ENCODE measurements at places on chromosomes 5 and 9. TPM values are rescaled to one million over a fixed set of nuclear protein-coding genes. Genes with fewer than 3 reads are reported as not detected.
A peak's percentile ranks its signal among the peaks of the same experiment; 100 is the strongest.

Gene HSD17B4
- 62.4 TPM for total RNA-seq

Gene HSPB3
- not detected for total RNA-seq

Gene ZCCHC9
- total RNA-seq = 33.6 TPM

Gene MSX2
- total RNA-seq = not detected

- no peaks in the 10 kb centered on the region for H3K36me3 ChIP-seq
- no peak overlapping the region for H3K4me3 ChIP-seq
- no peaks in the 10 kb centered on the region for H3K4me1 ChIP-seq
- DNase-seq = no peak
Observed at GRCh38 chr5:66239034-66239433, 94.9 kb downstream of the SREK1 start.

DNA sequence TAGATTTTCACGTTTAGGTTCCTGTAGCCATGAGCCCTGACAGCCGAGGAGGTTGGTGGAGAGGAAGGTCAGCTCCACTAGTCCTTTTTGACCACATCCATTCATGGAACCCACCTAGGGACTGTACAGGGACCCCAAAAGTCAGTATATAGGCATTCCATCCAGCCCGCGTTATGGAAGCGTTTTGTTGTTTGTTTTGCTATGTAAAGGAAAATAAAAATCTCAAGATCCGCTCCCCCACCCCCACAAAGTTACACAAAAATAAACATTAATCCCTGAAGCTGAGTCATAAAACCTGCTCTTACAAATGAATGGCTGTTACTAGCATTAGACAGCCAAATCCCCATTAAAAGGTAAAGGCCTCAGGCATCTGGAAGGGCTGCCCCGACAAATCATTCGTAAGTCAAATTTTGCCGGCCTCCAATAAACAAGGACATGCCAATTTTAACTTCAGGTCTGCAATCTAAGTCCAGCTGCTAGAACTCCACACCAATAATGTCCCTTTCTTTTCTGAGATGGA, 292.9 kb downstream of the MED10 start:
- no peaks in the 10 kb centered on the region for H3K36me3 ChIP-seq
- DNase-seq = no peak
- no peaks in the 10 kb centered on the region for H3K27me3 ChIP-seq
- H3K27ac ChIP-seq = no peak overlapping the region
- H3K4me3 ChIP-seq = no peak overlapping the region
- no peaks in the 10 kb centered on the region for H3K4me1 ChIP-seq

GRCh38 chr5:80071510-80072021, 36.4 kb downstream of the THBS4 start:
- H3K27me3 ChIP-seq = no peaks in the 10 kb centered on the region
- no peak overlapping the region for H3K27ac ChIP-seq
- no peak overlapping the region for H3K4me3 ChIP-seq
- peaks cover 18% of the 10 kb centered on the region for H3K4me1 ChIP-seq
- no peaks in the 10 kb centered on the region for H3K36me3 ChIP-seq
- no peak for DNase-seq

- H3K4me1 ChIP-seq = no peaks in the 10 kb centered on the region
- H3K27ac ChIP-seq = no peak overlapping the region
- H3K27me3 ChIP-seq = no peaks in the 10 kb centered on the region
- no peak overlapping the region for H3K4me3 ChIP-seq
- no peak for DNase-seq
Observed at GRCh38 chr5:97943036-97943435, 760.0 kb upstream of the RIOK2 start.

DNA sequence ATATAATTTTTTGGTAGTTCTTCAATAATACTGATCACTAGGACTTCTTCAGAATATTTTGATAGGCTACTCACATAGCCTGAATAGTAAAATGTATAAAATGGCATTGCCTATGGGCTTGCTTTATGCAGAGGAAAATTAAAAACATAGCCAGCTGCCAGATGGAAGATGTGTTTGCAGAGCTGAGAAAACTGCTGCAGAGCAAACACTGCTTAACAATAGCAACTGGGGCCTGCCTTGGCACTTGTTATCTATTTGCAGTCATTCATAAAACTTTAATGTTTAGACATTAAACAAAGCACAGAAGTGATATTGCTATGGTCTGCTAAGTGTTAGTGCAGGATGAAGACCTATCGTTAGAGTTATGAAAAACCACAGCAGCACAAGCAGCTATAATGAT, 151.5 kb upstream of the SMC2 start:
- H3K27me3 ChIP-seq = no peaks in the 10 kb centered on the region
- no peak overlapping the region for H3K4me3 ChIP-seq
- H3K27ac ChIP-seq = no peak overlapping the region
- DNase-seq = no peak
- no peaks in the 10 kb centered on the region for H3K36me3 ChIP-seq
- no peaks in the 10 kb centered on the region for H3K4me1 ChIP-seq

DNA sequence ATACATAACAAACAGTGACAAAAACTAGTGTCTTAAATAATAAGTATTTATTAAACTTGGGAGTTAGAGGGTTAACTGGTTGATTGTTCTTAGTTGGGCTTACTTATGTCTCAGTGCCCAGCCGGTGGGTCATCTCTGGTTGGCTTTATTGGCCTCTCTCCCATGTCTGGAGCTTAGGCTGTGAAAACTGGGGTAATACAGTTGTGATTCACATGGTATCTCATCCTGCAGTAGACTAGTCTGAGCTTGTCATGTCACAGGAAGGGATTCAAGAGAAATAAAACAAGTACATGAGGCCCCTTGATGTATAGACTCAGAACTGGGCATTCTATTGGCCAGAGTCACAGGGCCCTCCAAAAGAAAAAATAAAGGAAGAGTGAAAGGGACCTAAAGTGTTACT, 466.4 kb upstream of the SMC2 start:
- DNase-seq = no peak
- H3K36me3 ChIP-seq = no peaks in the 10 kb centered on the region
- H3K4me1 ChIP-seq = no peaks in the 10 kb centered on the region
- no peak overlapping the region for H3K4me3 ChIP-seq

DNA sequence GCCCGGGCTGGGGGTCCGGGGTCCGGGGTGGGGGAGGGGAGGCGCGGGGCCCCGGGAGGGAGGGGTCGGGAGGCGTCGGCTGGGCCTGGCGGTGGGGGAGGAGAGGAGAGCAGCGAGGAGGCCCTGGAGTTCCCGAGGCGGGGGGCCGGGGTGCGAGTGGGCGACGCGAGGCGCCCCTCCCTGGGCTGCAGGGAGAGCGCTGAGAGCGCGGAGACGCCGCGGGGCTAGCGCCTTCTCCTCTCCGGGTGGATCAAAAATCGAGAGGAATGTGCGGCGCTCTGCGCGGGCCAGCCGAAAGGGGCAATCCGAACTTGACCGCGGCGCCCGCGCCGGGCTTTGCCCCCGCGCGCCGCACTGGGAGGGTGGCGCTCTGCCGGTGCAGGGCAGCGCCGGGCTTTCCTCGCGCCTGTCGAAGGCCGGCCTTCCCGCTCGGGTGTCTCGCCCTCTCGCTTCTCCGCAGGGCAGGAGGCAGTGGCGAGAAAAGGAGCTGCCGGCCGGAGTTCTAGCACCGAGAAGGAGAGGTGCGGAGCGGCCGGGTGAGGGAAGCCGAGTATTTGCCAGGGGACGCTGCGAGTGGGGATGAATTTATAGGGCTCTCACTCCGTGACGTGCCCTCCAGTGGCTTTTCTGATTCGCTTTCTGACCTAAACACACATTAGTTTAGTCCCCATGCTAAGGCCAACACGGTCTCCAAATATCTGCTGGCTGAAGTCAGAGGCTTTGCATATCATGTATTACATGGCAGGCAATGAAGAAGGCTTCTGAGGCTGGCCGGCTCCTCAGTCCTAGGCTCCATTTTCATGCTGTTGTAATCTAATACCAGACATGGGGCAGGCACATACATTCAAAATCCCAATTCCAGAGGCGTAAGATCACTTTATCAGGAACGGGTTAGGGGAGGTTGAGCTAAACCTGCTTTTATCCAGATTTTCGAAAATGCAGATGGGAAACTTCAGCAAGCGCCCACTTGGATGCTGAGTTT, 503 bp upstream of the GDNF start:
- no peak overlapping the region for H3K4me3 ChIP-seq
- DNase-seq = no peak
- no peaks in the 10 kb centered on the region for H3K36me3 ChIP-seq
- no peak overlapping the region for H3K27ac ChIP-seq
- H3K27me3 ChIP-seq = peaks cover 84% of the 10 kb centered on the region

- H3K36me3 ChIP-seq = peaks cover 7% of the 10 kb centered on the region
- DNase-seq = peak; percentile 48
- no peaks in the 10 kb centered on the region for H3K27me3 ChIP-seq
- H3K4me3 ChIP-seq = peak overlapping the region; percentile 77
- peaks cover 48% of the 10 kb centered on the region for H3K4me1 ChIP-seq
Observed at GRCh38 chr5:36877667-36878391, 1.3 kb downstream of the NIPBL start.

DNA sequence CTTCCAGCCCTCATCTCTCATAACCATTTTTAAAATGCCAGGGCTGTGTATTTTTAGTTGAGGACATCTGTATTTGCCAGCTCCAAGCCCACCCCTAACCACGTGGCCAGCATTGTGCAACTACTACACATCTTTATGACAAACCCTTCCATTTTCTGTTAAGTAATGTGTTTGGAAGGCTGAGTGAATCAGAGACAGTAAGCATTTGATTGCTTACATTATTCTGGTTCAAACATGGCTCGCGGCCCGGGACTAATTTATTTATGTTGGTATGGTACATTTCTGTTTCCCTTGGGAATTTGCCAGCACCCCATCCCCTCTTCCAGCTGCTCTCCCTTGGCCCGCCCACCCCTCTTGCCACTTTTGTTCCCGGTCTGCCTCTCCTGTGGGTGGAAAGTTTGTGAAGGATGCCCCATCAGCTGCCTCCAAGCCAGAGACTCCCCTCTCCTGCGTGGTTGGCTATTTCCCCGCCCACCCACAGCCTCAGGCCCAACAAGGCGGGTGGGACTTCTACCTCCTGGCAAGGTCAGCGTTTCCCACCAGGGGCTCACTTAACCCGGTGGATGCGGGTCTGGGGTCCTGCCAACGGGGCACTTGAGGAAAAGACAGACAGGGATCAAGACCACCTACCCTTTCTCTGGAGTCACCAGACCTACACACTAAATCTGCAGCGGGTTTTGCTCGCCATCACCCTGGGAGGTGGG, 162.2 kb downstream of the HSD17B3 start:
- peaks cover 18% of the 10 kb centered on the region for H3K4me1 ChIP-seq
- H3K27ac ChIP-seq = no peak overlapping the region
- no peaks in the 10 kb centered on the region for H3K36me3 ChIP-seq
- no peak for DNase-seq

DNA sequence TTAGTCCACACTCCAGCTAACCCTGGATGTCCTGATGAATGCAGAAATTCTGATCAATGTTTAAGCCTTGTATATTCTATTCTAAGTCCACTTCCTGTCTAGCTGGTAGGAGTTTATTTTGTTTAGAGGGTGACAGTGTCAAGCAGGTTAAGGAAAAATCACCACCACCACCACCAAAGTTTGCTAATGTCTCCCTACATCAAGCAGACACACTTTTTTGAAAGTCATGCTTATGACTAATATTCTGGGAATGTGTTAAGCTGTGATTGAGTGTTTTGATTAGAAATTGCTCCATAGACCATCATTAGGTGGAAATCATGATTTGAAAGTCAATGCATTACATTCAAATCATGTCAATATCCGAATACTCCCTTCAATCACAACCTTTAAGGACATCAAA, 1530.1 kb downstream of the MAT2B start:
- no peaks in the 10 kb centered on the region for H3K4me1 ChIP-seq
- no peaks in the 10 kb centered on the region for H3K36me3 ChIP-seq
- no peaks in the 10 kb centered on the region for H3K27me3 ChIP-seq
- DNase-seq = no peak
- no peak overlapping the region for H3K27ac ChIP-seq

GRCh38 chr5:31161781-31162181, 31.7 kb upstream of the CDH6 start:
- H3K27ac ChIP-seq = no peak overlapping the region
- H3K4me1 ChIP-seq = no peaks in the 10 kb centered on the region
- no peak for DNase-seq
- H3K27me3 ChIP-seq = no peaks in the 10 kb centered on the region
- H3K36me3 ChIP-seq = no peaks in the 10 kb centered on the region

- H3K36me3 ChIP-seq = no peaks in the 10 kb centered on the region
- H3K27me3 ChIP-seq = no peaks in the 10 kb centered on the region
- peaks cover 3% of the 10 kb centered on the region for H3K4me1 ChIP-seq
- no peak for DNase-seq
- no peak overlapping the region for H3K27ac ChIP-seq
- no peak overlapping the region for H3K4me3 ChIP-seq
Observed at GRCh38 chr9:4538621-4539020, 48.4 kb downstream of the SLC1A1 start.

- H3K27me3 ChIP-seq = no peaks in the 10 kb centered on the region
- no peak for DNase-seq
- H3K36me3 ChIP-seq = no peaks in the 10 kb centered on the region
- no peak overlapping the region for H3K27ac ChIP-seq
- no peak overlapping the region for H3K4me3 ChIP-seq
- no peaks in the 10 kb centered on the region for H3K4me1 ChIP-seq
Observed at GRCh38 chr5:155381654-155382053, 368.1 kb downstream of the KIF4B start.

- DNase-seq = no peak
- no peaks in the 10 kb centered on the region for H3K36me3 ChIP-seq
- H3K27me3 ChIP-seq = peaks cover 10% of the 10 kb centered on the region
Observed at GRCh38 chr9:135601988-135602387, 37.4 kb downstream of the GLT6D1 start.

GRCh38 chr5:123790226-123790625, 278.2 kb downstream of the CSNK1G3 start:
- H3K36me3 ChIP-seq = no peaks in the 10 kb centered on the region
- no peak overlapping the region for H3K27ac ChIP-seq
- H3K27me3 ChIP-seq = no peaks in the 10 kb centered on the region
- no peak for DNase-seq

DNA sequence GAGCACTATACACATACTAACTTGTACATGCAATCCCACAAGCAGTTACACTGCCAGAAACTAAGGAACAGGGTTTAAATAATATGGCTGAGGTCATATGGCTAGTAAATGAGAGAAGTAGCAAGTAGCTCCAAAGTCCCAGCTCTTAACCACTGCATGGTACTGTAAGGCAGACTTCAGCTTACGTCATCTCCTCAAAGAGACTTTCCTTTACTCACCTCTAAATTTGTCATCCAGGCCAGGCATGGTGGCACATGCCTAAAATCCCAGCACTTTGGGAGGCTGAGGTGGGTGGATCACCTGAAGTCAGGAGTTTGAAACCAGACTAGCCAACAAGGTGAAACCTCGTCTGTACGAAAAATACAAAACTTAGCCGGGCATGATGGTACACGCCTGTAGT, 20.4 kb upstream of the SELENOP start:
- no peaks in the 10 kb centered on the region for H3K36me3 ChIP-seq
- peaks cover 4% of the 10 kb centered on the region for H3K27me3 ChIP-seq
- no peak overlapping the region for H3K27ac ChIP-seq
- DNase-seq = no peak

GRCh38 chr5:38157024-38157423, 101.3 kb upstream of the EGFLAM start:
- no peak overlapping the region for H3K4me3 ChIP-seq
- H3K27ac ChIP-seq = no peak overlapping the region
- no peaks in the 10 kb centered on the region for H3K36me3 ChIP-seq
- DNase-seq = no peak
- peaks cover 14% of the 10 kb centered on the region for H3K27me3 ChIP-seq
- no peaks in the 10 kb centered on the region for H3K4me1 ChIP-seq

Data from activated CD4-positive, alpha-beta T cell treated with anti-CD3 and anti-CD28 coated beads, Interleukin-2, amount 10 ng/mL, durations not matched to agents 7 days and 5 days (primary cell).